ENCODE measurements at places on chromosomes 2 and 18. TPM values are rescaled to one million over a fixed set of nuclear protein-coding genes. Genes with fewer than 3 reads are reported as not detected.

Gene EPAS1
- 1.1 TPM for total RNA-seq

Gene CDK15
- total RNA-seq = not detected

Gene KIF1A
- total RNA-seq = not detected

Gene TEX44
- not detected for total RNA-seq

Gene NPPC
- not detected for total RNA-seq

Gene RAB31
- total RNA-seq = 2.2 TPM

Gene CDK5R2
- total RNA-seq = not detected

Gene SOWAHC
- 0.16 TPM for total RNA-seq

Gene DSEL
- 2.9 TPM for total RNA-seq

Gene CHCHD5
- total RNA-seq = 20.8 TPM

Gene CACNB4
- 1.1 TPM for total RNA-seq

Gene VPS4B
- total RNA-seq = 69.8 TPM

Gene KATNAL2
- 1.7 TPM for total RNA-seq

Gene RAB27B
- not detected for total RNA-seq

Gene FOXI3
- total RNA-seq = not detected

Gene CCDC68
- not detected for total RNA-seq

Gene PTPRN
- not detected for total RNA-seq

Gene B4GALT6
- not detected for total RNA-seq

Gene MRPL19
- 32.7 TPM for total RNA-seq

Gene GCA
- 20.9 TPM for total RNA-seq

Gene ACADL
- total RNA-seq = not detected

Gene NOL4
- total RNA-seq = not detected

Gene HOXD13
- total RNA-seq = not detected

Gene SERPINB7
- total RNA-seq = not detected

Gene PAX8
- 1.6 TPM for total RNA-seq

Gene SERPINB5
- not detected for total RNA-seq

Gene ANKRD23
- total RNA-seq = 16.2 TPM

Gene FER1L5
- total RNA-seq = not detected

Gene SLC30A3
- not detected for total RNA-seq

Gene TXNDC2
- total RNA-seq = not detected

Gene MSGN1
- total RNA-seq = not detected

Gene ALPI
- total RNA-seq = not detected

Gene ABCG5
- total RNA-seq = not detected

Gene LRRC30
- not detected for total RNA-seq

Gene KIAA2012
- total RNA-seq = not detected

Gene SLC19A3
- total RNA-seq = not detected

Gene OSBPL1A
- total RNA-seq = 2.4 TPM

Gene IL1A
- total RNA-seq = not detected

Gene HK2
- 7.3 TPM for total RNA-seq

Gene DNAJC5G
- not detected for total RNA-seq

Gene SPIRE1
- 3.5 TPM for total RNA-seq

Gene RHOB
- total RNA-seq = 21.0 TPM

Gene DYSF
- 3.4 TPM for total RNA-seq

Gene RUFY4
- 0.16 TPM for total RNA-seq

Gene PFN4
- total RNA-seq = not detected

Gene UCN
- total RNA-seq = 6.9 TPM

Gene DUSP19
- total RNA-seq = 1.1 TPM

Gene HADHB
- total RNA-seq = 58.0 TPM

Gene SNTG2
- 4.2 TPM for total RNA-seq

Gene REEP1
- total RNA-seq = not detected

Gene IL1F10
- not detected for total RNA-seq

Gene PRKAG3
- total RNA-seq = not detected

Gene LIMS2
- total RNA-seq = 10.1 TPM

Data from naive thymus-derived CD8-positive, alpha-beta T cell (primary cell).